ENCODE measurements at places on chromosomes 3 and 15.

GRCh38 chr15:45262906-45263461 lies 10.9 kb downstream of the SLC28A2 start:
- DNase-seq, result no peak

DNA sequence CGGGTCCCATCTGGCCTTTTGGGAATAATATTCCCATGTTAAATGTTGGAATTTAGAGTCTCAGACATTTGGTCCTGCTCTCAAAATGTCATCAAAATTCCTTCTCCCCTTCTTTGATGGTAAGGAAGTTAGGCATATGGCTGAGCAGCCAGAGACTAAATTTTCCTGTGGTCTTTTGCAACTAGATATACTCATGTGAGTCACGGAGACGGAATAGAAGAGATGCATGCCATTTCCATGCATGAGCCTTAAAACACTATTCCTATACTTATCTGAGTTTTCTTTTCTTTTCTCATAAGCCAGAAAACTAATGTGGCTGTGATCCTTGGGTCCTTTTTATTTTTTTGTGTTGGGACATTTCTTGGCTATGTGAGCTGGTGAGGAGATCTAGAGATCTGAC lies 105.3 kb downstream of the NR2F2 start:
- DNase-seq, result no peak

- DNase-seq, result no peak
These were observed 5.6 kb downstream of the FEZF2 start for GRCh38 chr3:62367763-62368195.

DNA sequence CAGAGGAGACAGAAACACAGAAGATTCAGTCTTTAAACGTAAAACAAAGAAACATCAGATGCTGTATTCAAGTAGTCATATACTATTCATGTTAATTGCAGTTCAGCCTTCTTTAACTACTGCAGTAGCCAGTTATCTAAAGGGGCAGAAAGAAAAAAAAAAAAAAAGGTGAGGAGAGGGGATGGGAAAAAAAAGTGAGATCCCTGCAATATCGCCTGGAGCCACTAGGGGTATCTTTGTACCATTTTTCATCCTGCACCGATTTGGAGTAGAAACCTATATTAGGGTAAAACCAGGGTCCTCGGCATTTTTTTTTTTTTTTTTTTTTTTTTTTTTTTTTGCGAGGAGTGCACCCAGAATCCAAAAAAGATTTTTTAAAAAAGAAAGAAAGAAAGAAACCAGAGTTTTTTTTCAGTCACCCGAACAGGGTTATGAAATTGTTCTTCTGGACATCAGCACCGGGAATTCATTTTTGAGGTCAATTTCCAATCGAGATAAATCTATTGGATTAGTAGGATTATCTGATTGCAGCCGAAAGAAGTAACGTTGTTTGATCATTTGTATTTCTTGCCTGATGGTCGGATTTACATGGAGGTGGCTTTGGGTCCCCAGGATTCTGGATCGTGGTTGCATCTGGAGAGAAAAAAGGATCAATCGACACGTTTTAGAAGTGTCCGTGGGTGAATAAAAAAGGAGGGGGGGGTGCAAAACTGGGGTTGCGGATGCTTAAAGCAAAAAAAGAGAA lies 186.7 kb downstream of the NLGN1 start:
- peak; percentile 87 for DNase-seq

GRCh38 chr15:32688151-32688639 lies 29.6 kb upstream of the GREM1 start:
- no peak for DNase-seq

DNA sequence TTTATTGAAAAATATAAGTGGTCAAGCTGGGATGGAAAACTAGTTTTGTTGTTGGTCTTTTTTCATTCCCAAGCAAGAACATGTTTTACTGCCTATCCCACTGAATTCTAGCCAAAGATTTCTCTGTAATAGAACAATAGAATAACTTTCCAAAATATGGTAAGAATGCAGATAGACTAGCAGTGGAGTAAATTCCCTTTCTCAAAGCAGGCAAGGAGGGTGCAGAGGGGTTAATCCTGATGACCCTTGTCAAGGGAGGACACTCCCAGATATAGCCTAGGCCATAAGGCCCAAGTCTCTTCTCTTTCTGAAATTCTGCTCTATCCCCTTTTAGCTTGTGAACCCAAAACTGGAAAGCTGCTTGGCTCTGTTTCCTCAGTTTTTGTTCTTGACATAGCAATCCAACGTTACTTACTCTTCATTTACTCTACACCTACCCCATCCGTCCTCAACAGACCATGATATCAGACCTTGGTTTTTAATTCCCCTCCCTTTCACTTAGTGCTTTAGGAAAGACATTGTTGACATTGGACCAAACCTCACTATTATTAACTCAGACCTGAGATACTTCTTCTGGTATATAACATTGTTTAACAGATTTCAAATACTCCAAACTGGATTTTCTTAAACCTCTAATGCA lies 453.6 kb upstream of the THBS1 start:
- DNase-seq, result no peak

GRCh38 chr3:112357930-112358780 lies 25.2 kb downstream of the CD200 start:
- DNase-seq, result no peak

DNA sequence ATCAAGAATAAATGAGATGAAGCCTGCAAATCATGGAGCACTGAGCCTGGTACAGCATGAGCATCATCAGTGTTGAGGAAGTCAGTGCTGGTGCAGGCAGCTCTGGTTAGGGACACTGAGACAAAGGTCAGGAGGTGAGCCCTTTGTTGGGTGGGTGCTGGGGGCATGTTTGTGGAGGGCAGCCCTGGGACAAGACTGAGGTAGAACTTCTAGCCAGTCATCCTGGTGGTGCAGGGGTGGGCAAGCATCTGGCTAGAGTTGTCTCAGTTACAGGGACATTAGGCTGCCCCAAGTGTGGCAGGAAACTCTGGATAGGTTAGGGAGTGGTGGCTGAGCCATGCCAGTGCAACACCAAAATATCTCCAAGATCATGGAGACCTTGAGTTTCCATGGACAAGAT lies 27.3 kb downstream of the WNT5A start:
- no peak for DNase-seq

DNA sequence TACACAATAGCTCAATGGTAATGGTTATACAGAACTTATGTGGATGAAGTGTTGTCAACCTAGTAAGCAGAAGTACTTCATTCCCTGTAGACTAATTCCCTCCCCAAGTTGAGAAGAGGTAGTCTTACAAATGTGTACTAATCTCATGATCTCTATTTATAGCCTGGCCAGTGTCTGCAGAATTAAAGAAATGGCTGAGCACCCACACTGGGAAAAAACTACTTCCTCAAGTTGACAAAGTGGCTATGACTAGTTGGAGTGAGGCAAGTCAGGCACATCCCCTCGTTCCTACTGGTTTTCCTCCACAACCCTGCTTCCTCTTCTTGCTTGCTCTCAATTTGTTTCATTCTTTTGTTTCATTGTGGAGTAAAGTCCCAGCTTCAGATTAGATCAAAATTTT lies 566.7 kb upstream of the ZNF717 start:
- no peak for DNase-seq

DNA sequence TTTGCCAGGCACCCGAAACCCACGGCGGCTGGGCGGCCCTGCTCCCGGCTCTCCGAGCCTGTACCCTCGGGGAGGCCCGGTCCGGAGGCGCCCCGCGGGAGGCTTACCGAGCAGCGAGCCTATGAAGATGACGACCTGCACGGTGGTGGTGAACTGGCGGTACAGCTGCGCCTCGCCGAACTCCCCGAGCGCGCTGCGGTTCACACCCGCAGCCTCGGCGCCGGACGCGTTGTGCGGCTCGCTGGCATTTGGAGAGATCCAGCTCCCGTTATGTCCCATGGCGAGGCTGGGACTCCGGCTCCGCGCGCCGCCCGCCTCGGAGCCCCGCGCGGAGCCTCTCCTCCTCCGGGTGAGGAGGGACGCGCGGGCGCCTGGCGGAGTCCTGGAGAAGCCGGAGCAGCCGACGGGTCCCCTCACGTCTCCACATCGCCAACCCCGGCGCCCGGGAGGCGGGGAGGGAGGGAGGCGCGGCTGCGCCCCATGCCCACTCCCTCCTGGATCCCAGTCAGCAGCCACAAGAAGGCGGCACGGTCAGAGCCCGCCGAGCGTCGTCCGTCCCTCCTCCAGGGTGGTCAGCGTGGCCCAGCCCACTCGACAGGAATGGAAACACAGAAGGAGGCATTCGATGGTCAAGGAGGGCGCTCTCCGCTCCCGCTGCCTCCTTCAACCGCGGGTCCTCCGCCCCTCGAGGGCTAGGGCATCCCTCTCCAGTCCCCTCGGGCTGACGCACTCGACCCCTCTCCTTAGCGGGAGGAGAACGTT lies at the start of gene GPR176:
Gene GPR176, minus strand, starts transcription at position 519 of the 762 bp plus-strand sequence. Its CDS starts 240 bp downstream, at position 279.
- peak; percentile 47 for DNase-seq

Data from SK-N-DZ (cell line).